GM12864 (cell line): ENCODE measurements at places on chromosomes 11 and 22.

DNA sequence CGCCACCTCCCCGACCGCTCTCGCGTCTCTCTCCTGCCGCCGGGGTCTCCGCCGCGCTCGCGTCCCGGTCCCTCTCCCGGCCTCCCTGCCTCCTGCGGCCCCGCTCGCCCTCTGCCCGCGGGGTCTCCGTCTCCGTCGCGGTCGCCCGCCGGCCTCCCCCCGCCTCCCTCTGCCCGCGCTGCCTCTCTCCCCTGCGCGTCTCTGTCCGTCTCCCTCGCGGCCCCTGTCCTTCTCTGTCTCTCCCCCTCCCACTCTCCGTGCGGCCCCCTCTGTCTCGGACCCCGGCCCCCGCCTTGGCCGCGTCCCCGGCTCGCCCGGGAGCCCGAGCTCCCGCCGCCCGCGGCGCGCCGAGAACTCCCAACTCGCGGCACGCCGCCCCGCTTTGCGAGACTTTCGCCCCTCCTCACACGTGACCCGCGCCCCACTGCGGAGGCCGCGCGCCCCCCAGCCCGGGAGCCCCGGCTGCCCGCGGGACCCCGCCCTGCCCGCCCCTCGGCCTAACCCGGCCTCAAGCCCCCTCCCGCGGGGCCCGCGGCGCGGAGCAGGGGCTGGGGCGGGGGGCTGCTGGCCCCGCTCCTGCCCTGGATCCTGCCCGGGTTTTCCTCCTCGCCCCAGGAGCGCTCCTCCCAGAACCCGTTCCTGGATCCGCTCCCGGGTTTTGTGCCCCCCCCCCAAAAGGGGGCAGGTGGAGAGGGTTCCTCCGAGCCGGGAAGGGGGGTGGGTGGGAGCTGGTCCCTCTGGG, 702 bp upstream of the KCNJ4 start:
- DNase-seq, result no peak

DNA sequence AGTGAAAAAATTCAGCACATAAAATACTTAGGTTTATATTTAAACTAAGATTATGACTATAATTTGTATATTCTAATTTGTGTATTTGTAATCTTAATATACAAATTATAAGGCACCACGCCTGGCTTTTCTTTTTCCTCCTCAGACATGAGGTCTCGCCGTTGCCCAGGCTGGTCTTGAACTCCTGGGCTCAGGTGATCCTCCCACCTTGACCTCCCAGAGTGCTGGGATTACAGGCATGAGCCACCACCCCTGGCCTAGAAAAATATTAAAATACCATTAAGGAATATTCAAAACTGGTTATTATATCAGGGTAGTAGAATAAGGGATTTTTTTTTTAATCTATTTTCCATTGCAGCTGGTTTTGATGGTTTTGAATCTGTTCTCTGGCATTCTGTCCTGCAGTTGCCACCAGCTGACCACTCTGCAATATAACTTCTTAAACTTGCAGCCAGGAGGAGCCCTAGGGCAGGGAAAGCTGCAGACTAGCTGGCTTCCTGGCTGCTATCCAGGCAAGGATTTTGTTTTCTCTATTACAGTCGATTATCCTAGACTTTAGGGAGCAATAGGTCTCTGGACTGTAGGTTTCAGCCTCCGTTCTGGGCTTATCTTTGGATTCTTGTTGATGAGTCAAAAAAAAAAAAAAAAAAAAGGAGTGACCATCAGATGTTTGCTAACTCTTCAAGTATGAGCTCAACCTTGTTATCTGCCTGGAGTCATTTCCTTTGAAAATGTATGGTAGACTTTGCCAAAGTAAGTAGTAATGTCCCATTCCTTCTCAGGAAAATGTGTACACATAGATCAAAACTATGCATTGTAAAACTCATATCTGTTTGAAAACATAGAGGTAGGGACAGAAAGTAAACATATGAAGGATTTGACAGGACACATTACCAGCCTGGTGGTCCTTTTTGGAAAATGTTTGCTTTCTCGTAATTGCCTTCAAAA, 13.2 kb downstream of the POLA2 start:
- DNase-seq, result no peak

DNA sequence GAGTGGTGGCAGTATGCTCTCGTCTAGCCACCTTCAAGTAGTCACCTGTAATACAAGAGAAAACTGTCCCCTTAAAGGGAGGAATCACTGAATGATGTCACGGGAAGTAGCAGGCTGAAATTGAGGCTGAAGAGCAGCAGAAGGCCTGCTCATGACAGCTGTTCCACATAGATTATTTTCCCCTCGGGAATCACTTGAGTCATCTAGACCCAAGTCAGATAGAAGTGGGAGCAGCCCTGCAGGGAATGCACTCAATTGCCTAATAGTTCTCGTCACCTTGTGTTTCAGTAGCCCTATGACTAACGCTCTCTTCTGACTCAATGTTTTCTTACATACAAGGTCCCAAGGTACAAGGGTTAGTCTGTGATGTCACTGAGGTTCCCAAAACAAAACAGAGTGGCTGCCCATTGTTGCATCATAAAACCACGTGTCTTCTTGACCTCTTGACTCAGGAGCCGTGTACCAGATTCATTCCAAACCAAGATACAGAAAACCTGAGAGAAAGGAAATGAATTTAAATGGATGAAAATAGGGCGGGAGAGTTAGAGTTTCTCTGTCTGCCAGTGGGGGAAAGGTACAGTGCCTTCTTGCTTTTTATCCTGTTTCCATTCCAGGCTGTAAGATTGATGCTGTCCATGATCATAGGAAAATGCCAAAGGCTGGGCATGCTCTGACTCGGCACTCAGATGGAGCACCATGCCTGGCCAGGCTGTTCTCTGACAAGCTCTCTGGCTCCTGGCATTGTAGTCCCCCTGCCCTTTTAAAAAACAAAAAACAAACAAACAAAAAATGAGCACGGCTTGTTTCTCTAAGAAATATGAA, 21.6 kb upstream of the C11orf96 start:
- DNase-seq, result no peak

DNA sequence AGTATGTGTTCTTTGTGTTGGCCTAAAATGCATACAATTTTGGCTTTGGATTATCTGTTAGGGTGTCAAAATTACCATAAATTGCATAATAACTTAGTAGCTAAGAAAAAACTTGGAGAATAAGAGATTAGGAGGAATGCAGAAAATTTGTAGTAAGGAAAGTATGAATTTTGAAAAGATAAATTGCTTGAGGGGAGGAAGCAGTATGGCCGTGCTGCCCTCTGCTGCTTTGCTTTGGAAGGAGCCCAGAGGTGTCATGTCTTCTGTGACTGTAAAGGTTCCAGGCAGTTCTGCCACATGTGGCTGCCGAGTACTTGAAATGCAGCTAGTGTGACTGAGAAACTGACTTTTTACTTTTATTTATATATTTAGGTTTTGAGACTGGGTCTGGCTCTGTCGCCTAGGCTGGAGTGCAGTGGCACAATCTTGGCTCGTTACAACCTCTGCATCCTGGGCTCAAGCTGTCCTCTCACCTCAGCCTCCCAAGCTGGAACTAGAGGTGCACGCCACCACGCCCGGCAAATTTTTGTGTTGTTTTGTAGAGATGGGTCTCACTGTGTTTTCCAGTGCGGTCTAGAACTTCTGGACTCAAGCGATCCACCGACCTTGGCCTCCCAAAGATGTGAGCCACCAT, 1.8 kb downstream of the ADSL start:
- no peak for DNase-seq

GRCh38 chr11:128711136-128711535, 17.3 kb downstream of the FLI1 start:
- no peak for DNase-seq

DNA sequence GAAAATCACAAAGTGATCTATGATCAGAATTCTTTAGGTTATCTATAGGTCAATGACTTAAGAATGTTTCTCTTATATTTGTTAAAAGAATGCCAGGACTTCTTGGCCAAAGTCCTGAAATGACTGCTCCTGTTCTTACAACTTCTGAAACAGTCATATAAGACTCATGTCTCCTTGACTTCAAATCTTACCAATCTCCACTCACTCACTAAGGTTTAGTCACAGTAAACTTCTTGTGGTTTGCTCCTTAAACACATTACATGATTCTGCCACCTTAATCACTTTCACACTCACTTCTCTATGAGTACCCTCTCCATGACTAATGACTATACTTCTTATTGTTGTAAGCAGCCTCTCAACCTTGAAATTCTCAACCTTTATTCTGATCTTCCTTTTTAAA, 648.7 kb upstream of the CCDC179 start:
- no peak for DNase-seq

DNA sequence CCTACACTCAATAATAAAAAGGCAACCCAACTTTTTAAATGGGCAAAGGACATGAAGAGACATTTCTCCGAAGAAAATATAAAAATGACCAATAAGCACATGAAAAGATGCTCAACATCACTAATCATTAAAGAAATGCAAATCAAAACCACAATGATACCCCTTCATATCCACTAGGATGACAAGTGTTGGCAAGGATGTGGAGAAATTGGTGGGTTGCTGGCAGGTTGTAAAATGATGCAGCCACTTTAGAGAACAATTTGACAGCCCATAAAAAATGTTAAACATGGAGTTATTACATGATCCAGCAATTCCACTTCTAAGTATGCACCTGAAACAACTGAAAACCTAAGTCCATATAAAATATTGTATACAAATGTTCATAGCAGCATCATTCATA, 73.2 kb upstream of the LMO2 start:
- DNase-seq, result no peak

DNA sequence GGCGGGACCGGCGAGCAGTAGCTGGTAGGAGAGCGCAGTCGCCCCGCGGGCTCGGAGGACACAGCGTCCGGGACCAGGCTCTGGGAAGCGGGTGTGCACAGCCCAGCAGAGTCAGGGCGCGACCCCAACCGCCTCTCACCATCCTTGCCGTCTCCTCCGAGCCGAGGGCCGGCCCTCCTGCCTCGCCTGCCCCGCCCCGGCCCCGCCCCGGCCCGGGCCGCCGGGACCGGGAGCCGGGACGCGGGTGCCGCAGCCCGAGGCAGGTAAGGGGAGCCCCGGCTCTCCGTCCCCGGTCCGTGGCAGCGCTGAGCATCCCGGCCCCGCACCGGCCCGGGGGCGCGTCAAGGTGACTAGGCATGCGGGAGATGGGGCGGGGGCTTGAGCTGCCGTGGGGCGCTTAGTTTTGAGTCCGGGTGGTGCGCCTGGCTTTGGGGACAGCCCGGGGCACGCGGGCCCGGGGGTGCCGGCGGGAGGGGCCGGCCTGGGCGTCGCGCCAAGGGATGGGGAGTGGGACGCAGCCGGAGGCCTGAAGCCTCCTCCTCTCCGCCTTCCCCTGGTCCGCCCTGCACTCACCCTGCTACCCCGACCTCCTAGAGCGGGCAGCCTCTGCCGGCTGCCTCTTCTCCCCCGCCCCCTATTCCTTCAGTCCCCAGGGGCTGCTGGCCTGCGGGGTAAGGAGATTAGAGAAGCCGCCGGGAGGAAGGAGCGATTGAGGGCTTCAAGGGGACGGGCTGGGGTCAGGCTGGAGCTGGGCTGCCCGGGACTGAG, at the start of gene ABCG4:
TSS of gene ABCG4 (plus strand) at position 35 of the 768 bp plus-strand sequence. CDS start 914 bp downstream, outside the sequence.
- no peak for DNase-seq

GRCh38 chr11:125373426-125374391, 122.4 kb downstream of the FEZ1 start:
- DNase-seq, result no peak

- DNase-seq, result no peak
These were observed 254.8 kb downstream of the TBC1D22A start for GRCh38 chr22:47017245-47017644.

DNA sequence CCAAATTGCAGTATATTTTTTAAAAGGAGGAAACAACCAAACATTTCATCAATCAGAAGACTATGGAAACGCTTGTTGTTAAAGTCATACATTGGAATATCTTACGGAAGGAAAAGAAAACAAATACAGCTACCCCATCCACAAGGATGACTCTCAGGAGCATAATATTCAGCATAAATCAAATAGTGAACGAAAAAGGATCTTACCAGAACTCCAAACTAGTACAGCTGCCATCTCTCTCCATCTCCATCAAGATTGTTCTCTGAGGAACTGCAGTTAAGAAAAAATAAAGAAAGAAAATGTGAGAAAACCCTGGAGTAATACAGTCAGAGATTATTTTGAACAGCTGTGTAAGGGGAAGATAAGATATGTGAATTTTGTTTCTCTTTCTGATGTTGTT, 299.8 kb upstream of the CNTN5 start:
- no peak for DNase-seq

DNA sequence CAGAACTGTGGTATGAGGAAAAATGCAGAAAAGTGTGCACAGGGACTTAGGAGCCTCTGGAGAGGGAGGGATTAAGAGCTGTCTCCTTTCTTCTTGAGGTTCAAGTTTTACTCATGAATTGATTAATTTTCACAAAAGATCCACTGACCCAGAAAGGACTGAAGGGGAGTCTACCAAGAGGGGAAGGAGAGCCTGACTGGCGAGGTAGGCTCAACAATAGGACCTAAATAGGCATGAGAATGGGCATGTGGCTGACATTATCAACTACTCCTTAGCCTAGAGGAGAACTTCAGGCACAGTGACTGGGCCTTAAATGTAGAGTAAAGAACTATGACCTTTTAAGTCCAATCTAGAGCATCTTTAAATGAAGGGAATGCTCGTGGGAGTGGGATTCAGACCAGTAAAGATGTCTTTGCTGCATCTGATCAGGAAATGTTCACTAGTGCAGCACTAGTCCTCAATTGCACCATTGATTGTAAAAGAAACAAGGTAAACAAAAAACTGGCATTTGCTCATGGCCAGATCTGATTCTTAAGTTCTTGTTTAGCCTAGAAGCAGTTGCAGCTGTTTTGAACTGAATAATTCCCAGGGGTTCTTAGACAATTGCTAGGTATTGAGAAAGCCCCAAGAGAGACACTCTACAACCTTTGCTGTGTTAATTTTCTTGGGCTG, 135.6 kb downstream of the RAB38 start:
- no peak for DNase-seq

GRCh38 chr11:121560236-121560635, 107.5 kb upstream of the SORL1-AS1 start:
- DNase-seq, result no peak

DNA sequence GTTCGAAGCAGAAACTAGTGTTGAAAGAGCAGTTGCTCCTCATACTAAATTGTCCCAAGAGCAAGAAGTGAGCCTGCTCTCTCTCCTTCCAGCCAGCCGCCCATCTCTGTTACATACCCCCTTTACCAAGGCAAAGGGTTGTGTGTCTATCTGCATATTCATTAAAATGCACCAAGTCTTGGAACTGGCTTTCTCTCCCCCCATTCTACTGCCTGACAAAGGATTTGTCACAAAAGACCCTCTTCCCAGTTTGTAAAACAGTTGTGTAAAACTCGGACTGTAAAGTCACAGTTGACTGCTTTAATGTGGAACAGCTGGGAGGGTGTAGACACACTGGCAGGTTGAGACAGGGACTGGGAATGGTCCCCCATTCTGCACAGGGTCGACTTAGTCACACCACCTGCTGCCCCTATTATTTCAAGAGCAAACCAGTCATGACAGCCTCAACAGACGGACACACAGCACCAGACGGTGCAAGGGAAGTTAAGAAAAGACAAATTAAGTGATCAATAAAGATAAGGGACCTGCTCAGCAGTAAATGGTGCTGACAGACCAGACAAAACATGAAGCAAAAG, 60.0 kb upstream of the HTATIP2 start:
- no peak for DNase-seq
